ENCODE measurements at places on chromosomes 3 and 15. TPM values are rescaled to one million over a fixed set of nuclear protein-coding genes. Genes with fewer than 3 reads are reported as not detected.
A peak's percentile ranks its signal among the peaks of the same experiment; 100 is the strongest.

Gene GRAMD1C
- 21.7 TPM for total RNA-seq

GRCh38 chr3:64945171-64945729 lies 257.4 kb upstream of the ADAMTS9 start:
- DNase-seq = peak; percentile 17
- H3K27ac ChIP-seq = peak overlapping the region; percentile 95
- H3K4me3 ChIP-seq = no peak overlapping the region
- peaks cover 4% of the 10 kb centered on the region for H3K27me3 ChIP-seq

Gene HIGD2B
- not detected for total RNA-seq

GRCh38 chr3:52779011-52779836 lies 1.8 kb downstream of the ITIH1 start:
- H3K27ac ChIP-seq = no peak overlapping the region
- peaks cover 4% of the 10 kb centered on the region for H3K4me1 ChIP-seq
- DNase-seq = no peak
- no peaks in the 10 kb centered on the region for H3K36me3 ChIP-seq
- H3K27me3 ChIP-seq = peaks cover 5% of the 10 kb centered on the region

- peaks cover 20% of the 10 kb centered on the region for H3K4me1 ChIP-seq
- no peak for DNase-seq
- no peak overlapping the region for H3K4me3 ChIP-seq
- H3K27ac ChIP-seq = no peak overlapping the region
Measured at GRCh38 chr3:69104586-69104985, 17.8 kb downstream of the LMOD3 start.

GRCh38 chr3:157423337-157423736 lies 13.3 kb upstream of the PTX3 start:
- DNase-seq = no peak
- H3K36me3 ChIP-seq = no peaks in the 10 kb centered on the region
- peaks cover 5% of the 10 kb centered on the region for H3K27me3 ChIP-seq
- H3K4me3 ChIP-seq = no peak overlapping the region

Gene ANKUB1
- total RNA-seq = not detected

Gene USP13
- 18.9 TPM for total RNA-seq

GRCh38 chr15:78691167-78691850 lies 50.3 kb upstream of the CHRNB4 start:
- H3K4me1 ChIP-seq = no peaks in the 10 kb centered on the region
- peaks cover 3% of the 10 kb centered on the region for H3K27me3 ChIP-seq
- DNase-seq = no peak
- no peaks in the 10 kb centered on the region for H3K36me3 ChIP-seq

DNA sequence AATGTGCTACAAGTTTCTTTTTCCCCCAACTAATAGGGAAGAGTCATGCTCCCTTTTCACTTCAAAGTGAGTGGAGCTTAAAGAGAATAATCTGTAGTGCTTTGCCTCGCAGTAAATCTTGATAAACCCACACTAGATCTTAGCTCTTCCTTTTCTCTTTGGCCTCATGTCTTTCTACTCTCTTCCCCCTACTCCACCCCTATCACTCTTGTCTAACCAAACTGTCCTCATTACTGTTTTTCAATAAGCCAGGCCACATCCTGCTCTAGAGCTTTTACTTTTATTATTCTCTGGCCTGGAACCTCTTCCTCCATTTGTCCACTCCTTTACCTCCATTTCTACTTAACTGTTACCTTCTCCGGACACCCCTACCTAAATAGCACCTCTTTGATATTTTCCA lies 291.0 kb upstream of the SATB1 start:
- H3K27ac ChIP-seq = no peak overlapping the region
- peaks cover 6% of the 10 kb centered on the region for H3K4me1 ChIP-seq
- no peaks in the 10 kb centered on the region for H3K27me3 ChIP-seq
- no peak overlapping the region for H3K4me3 ChIP-seq
- DNase-seq = no peak
- H3K36me3 ChIP-seq = no peaks in the 10 kb centered on the region

- no peaks in the 10 kb centered on the region for H3K36me3 ChIP-seq
- DNase-seq = no peak
- H3K27me3 ChIP-seq = no peaks in the 10 kb centered on the region
- no peak overlapping the region for H3K4me3 ChIP-seq
- no peaks in the 10 kb centered on the region for H3K4me1 ChIP-seq
- H3K27ac ChIP-seq = no peak overlapping the region
Measured at GRCh38 chr3:28590860-28591259, 242.2 kb upstream of the AZI2 start.

- H3K4me3 ChIP-seq = no peak overlapping the region
- H3K36me3 ChIP-seq = no peaks in the 10 kb centered on the region
- DNase-seq = no peak
Measured at GRCh38 chr3:122947738-122948137, 79.8 kb downstream of the SEMA5B start.

GRCh38 chr3:143298886-143299535 lies 179.4 kb downstream of the CHST2 start:
- H3K4me3 ChIP-seq = no peak overlapping the region
- H3K36me3 ChIP-seq = no peaks in the 10 kb centered on the region
- H3K27ac ChIP-seq = no peak overlapping the region
- DNase-seq = no peak
- H3K4me1 ChIP-seq = peaks cover 43% of the 10 kb centered on the region
- peaks cover 4% of the 10 kb centered on the region for H3K27me3 ChIP-seq

GRCh38 chr3:129056451-129057173 lies 4.0 kb upstream of the GP9 start:
- DNase-seq = no peak
- H3K27ac ChIP-seq = peak overlapping the region; percentile 22
- peaks cover 6% of the 10 kb centered on the region for H3K27me3 ChIP-seq
- no peak overlapping the region for H3K4me3 ChIP-seq
- H3K4me1 ChIP-seq = peaks cover 46% of the 10 kb centered on the region

DNA sequence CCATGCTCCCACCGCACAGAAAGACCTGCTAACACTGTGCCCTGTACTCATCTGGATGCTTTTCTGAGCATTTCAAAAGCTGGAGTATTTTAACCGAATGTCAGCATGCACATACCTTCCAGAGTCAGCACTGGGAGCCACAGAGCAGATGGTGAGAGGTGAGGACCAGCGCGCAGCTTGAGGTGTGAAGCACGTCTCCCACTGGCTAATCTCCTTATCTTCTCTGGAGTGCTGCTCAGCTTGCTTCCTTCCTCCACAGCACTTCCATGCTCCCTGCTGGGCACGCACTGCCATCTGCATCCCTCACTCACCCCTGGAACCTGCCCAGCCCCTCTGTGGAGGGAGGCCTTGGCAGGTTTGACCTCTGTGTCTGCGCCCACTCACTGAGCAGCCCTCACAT lies at the start of gene GNB5:
Gene GNB5, minus strand, starts transcription at position 186 of the 400 bp plus-strand sequence. CDS start 6,716 bp downstream, outside the sequence.
- H3K4me1 ChIP-seq = peaks cover 8% of the 10 kb centered on the region
- peaks cover 1% of the 10 kb centered on the region for H3K27me3 ChIP-seq
- no peaks in the 10 kb centered on the region for H3K36me3 ChIP-seq
- no peak within 1 kb of the TSS for H3K27ac ChIP-seq
- no peak within 1 kb of the TSS for H3K4me3 ChIP-seq

- H3K27ac ChIP-seq = no peak overlapping the region
- no peak overlapping the region for H3K4me3 ChIP-seq
- H3K27me3 ChIP-seq = peaks cover 6% of the 10 kb centered on the region
- H3K4me1 ChIP-seq = peaks cover 5% of the 10 kb centered on the region
- no peak for DNase-seq
Measured at GRCh38 chr3:169760479-169760878, 4.4 kb downstream of the TERC start.

GRCh38 chr3:117692416-117692995 lies 982.9 kb downstream of the TUSC7 start:
- DNase-seq = no peak
- peaks cover 8% of the 10 kb centered on the region for H3K4me1 ChIP-seq
- no peak overlapping the region for H3K27ac ChIP-seq
- H3K27me3 ChIP-seq = peaks cover 2% of the 10 kb centered on the region

All from endothelial cell (in vitro differentiated cells).